GM20000 (cell line): ENCODE measurements at places on chromosomes 16 and 17.
A peak's percentile ranks its signal among the peaks of the same experiment; 100 is the strongest.

DNA sequence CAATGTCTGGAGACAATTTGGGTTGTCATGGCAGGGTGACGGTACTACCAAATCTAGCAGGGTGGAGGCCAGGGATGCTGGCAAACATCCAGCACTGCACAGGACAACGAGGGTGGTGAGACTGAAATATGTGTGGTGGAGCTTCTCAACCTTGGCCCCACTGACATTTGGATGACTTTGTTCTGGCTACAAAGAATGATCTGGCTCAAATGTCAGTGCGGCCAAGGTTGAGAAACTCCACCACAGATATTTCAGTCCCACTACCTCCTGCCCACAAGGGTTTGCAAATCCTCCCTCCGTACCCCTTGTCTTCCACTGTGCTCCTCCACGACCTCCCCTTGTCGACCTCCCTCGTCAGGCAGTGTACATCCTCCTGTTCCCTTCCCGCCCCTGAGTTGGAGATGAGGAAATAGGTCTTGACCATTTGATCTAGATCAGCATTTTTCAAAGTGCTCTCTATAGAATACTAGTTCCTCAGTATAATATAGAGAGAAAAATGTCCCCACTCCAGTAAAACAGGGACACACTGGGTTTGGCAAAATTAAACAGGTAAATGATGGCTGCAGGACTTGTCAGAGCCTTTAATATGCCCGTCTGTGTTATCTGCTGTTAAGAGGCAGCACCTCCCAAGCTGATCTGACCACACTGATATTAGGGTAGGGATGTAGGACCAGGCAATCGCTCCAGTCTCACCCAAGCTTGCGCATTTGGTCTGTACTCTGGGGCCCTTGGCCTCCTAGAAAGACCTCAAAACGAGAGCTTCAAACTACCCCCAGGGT lies 6.8 kb downstream of the OSGIN1 start:
- no peak for DNase-seq

- no peak for DNase-seq
Observed at GRCh38 chr16:17773698-17774101, 302.9 kb upstream of the XYLT1 start.

GRCh38 chr16:70775399-70775798 lies 25.6 kb downstream of the VAC14 start:
- no peak for DNase-seq

DNA sequence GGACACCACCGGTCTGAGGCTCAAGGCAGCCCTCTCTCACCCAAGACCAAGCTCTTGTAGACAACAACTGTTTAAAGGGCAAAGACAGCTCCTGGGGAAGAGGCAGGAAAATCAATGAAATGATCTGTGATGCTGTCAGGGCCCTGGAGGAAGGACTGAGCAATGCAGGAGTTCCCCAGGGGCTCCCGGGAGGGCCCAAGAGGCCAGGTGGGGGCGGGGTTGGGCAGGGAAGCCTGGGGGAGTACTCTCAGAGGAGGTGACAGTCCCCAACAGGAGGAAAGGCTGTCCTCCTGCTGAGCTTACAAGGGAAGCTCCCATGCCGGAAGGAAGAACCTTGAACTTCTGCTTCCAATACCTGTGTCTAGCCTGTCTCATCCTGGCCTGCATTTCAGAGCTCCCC lies 8.3 kb upstream of the NOS2 start:
- DNase-seq: peak; percentile 50

DNA sequence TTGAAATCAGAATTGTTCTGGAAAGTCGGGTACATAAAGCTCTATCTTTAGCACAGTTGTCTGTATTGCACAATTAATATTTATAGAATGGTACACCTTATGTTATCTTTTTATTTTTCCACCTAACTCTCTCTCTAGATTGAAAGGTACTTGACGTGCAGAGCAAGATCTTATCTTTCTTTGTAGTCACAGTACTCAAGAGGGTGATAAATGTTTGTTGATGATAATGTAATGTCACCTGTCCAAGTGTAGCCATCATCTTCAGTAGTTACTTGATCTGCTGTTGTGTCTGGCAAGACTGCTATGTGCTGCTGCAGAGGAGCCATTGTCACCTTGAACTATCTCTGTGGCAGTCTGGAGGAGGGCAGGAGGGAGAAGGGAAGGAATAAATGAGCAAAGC lies 5.3 kb downstream of the HMOX2 start:
- no peak for DNase-seq

DNA sequence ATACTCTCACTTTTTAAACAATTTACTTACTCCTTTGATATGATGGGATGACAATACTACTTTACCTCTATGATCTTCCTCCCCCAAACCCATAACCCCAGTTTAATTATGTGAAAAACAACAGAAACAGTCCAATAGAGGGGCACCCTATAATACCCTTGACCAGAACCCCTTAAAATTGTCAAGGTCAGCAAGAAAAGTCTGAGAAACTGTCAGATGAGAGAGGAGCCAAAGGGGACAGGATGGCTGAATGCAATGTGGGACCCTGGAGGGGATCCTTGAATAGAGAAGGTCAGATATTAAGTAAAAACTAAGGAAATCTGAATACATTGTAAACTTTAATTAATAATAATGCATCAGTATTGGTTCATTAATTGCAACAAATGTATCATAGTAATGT lies 15.8 kb upstream of the HYDIN start:
- no peak for DNase-seq

DNA sequence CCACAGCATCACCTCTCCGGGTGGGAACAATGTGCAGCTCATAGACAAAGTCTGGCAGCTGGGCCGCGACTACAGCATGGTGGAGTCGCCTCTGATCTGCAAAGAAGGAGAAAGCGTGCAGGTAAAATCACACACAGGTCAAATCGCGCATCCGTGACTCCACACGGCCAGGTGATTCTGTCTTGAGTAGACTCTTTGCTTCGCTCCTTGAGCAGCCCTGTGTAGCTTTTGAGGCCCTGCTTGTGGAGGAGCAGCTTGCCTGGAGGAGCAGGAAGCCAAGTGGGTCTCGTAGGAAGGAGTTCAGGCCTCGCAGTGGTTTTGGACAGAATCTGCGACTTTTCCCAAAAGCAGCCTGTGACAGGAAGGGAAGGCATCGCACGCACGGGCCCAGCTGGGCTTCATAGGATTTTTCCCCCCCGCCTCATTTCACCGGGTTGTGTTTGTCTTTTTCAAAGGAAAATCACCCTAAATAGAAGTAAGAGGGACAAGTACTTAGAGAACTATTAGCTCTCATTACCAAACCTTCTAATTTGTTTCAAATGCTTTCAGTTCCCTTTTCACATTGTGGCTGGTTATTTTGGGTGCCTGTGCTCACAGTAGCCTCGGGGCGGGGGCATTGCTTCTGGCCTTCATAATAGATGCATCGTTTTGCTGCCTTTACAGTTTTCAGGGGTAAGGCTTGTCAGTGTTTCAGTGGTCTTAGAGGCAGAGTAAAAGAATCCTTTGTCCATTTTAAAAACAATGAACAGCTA lies 71.5 kb downstream of the SEC14L1 start:
- peak; percentile 91 for DNase-seq

DNA sequence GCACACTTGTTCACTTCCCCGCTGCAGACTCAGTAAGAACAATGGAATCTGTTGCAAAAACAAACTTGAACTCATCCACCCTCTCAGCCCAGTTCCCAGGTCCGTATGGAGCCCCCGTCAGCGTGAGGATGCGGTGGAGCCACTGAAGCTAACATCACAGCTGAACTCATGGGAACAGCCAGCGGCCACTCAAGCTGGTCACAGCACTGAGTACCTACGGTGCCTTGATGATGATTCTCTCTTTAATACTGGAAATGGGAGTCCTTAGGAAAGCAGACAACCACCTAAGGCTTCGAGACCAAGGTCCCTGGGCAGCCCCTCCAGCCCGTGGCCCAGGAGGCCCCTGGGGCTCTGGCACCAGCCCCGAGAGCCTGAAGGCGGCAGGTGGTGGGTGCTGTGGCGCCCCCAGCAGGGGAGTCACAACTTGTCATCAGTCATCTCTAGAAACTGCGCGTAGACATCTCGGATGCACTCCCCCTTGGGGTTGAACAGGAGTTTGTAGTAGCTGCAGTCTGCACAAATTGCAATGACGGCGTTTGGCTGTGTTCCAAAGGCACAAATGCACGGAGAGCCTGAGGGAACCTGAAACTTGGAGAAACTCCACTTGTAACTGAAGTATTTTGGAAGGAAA lies 31.0 kb upstream of the RHOT1 start:
- no peak for DNase-seq

DNA sequence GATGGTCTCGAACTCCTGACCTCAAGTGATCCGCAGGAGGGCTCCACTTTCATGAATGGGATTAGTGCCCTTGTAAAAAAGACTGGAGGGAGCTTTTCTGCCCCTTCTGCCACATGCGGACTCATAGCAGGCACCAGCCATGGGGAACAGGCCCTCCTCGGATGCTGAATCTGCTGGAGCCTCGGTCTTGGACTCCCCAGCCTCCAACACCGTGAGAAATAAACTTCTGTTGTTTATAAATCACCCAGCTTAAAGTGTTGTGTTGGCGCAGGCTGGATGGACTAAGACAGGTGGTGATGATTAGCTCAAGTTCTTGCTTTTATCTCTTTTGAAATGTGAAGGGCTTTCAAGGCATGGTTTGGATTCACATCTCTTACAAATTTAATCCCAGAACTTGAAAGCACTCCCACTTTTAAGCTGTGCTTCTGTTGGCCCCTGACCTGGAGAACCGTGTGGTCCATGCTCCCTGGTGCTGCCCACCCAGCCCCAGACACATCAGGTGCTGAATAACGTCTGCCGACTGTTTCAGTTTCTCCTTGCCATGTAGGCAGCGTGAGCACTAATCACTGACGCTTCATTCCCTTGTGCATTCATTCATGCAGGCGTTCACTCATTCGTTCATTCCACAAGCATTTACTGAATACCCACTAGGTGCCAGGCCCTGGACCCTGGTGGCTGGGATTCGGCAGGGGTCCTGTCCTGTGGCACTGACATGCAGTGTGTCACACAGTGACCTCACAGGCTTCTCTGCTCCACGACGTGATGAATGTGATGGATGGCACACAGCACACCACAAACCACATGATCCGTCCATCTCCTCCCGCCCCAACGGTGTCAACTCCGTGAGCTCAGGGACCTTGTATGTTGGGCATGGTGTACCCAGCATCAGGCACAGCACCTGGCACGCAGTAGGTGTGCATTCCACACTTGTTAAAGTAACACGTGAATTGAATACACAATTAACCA lies 8.9 kb downstream of the CIBAR2 start:
- no peak for DNase-seq

GRCh38 chr17:32564325-32564724 lies 77.5 kb downstream of the CDK5R1 start:
- no peak for DNase-seq

- DNase-seq: no peak
Observed at GRCh38 chr16:24203675-24204074, 52.5 kb upstream of the CACNG3 start.
